ENCODE measurements at places on chromosomes 6 and 20. TPM values are rescaled to one million over a fixed set of nuclear protein-coding genes. Genes with fewer than 3 reads are reported as not detected.

DNA sequence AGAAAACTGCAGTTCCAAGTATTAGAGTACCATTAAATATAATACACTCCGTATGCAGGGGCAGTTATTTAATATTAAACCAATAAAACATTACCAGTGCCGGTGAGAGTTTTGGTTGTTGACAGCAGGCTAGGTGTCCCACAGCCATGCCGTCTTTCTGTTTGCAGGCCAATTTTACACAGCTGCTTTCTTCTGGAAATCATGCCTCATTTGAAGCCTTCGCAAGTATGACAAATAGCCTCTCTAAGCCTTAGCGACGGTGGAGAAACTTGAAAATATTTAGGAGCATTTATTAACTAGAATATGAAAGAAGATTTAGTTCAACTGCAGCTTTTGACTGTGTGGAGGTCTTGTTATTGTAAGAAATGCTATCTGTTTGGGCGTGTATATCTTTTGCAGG lies 226.0 kb downstream of the BMP2 start:
- no peak for DNase-seq
- no peaks in the 10 kb centered on the region for H3K36me3 ChIP-seq
- no peaks in the 10 kb centered on the region for H3K27me3 ChIP-seq
- H3K4me3 ChIP-seq = no peak overlapping the region
- H3K27ac ChIP-seq = no peak overlapping the region
- no peaks in the 10 kb centered on the region for H3K4me1 ChIP-seq

Gene ADGRF4
- not detected for total RNA-seq

Gene IPCEF1
- total RNA-seq = not detected

Gene C4A
- total RNA-seq = 165 TPM

GRCh38 chr6:169638915-169639314 lies 62.9 kb downstream of the WDR27 start:
- H3K36me3 ChIP-seq = peaks cover 8% of the 10 kb centered on the region
- H3K27ac ChIP-seq = no peak overlapping the region
- no peaks in the 10 kb centered on the region for H3K27me3 ChIP-seq
- H3K4me1 ChIP-seq = no peaks in the 10 kb centered on the region
- no peak for DNase-seq
- no peak overlapping the region for H3K4me3 ChIP-seq

GRCh38 chr20:1824834-1825233 lies 70.4 kb upstream of the SIRPA start:
- peaks cover 53% of the 10 kb centered on the region for H3K4me1 ChIP-seq
- H3K27me3 ChIP-seq = no peaks in the 10 kb centered on the region
- H3K27ac ChIP-seq = no peak overlapping the region
- H3K36me3 ChIP-seq = no peaks in the 10 kb centered on the region

GRCh38 chr6:73823046-73823735 lies 127.2 kb downstream of the CD109 start:
- no peaks in the 10 kb centered on the region for H3K36me3 ChIP-seq
- no peak overlapping the region for H3K4me3 ChIP-seq
- H3K27me3 ChIP-seq = no peaks in the 10 kb centered on the region
- no peaks in the 10 kb centered on the region for H3K4me1 ChIP-seq
- no peak for DNase-seq
- H3K27ac ChIP-seq = no peak overlapping the region

DNA sequence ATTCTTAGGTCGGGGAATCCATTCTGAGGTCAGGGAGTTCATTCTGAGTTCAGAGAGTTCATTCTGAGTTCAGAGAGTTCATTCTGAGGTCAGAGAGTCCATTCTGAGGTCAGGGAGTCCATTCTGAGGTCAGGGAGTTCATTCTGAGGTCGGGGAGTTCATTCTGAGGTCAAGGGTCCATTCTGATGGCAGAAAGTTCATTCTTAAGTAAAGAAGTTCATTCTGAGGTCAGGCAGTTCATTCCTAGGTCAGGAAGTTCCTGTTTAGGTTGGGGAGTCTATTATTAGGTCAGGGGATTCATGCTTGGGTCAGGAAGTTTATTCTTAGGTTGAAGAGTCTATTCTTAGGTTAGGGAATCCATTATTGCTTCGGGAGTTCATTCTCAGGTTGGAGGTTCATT lies 16.5 kb upstream of the NXT1 start:
- no peak overlapping the region for H3K4me3 ChIP-seq
- H3K36me3 ChIP-seq = no peaks in the 10 kb centered on the region
- H3K4me1 ChIP-seq = peaks cover 17% of the 10 kb centered on the region
- no peak for DNase-seq
- H3K27me3 ChIP-seq = no peaks in the 10 kb centered on the region

DNA sequence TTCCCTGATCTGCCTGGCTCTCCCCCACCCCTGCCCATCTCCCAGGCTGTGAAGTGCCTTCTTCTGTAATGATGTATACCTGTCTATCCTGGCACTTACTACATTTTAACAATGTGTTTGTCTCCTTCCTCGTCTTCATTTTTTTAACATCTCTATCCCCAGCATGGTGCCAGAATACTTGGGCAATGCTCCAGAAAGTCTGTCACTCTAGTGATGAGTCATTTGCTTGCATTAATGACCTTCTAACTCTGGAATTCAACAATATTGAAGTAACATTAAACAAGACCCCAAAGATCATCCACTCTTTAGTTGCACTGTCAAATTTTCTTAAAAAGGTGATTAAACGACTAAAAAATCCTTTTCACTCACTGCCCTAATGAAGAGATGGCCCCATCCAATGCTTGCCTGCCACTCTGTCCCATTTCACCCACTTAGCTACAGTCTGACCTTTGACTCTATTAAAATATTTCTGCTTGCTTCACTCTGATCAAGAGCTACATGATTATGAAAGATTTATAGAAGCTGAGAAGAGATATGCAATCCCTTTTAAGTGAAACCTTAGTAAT lies 7.7 kb upstream of the KLHL31 start:
- no peak overlapping the region for H3K4me3 ChIP-seq
- no peaks in the 10 kb centered on the region for H3K27me3 ChIP-seq
- no peak overlapping the region for H3K27ac ChIP-seq
- no peaks in the 10 kb centered on the region for H3K36me3 ChIP-seq
- DNase-seq = peak; percentile 71

Gene PGM3
- 231 TPM for total RNA-seq

Gene FAM217B
- 14.3 TPM for total RNA-seq

Gene TBXT
- not detected for total RNA-seq

- H3K36me3 ChIP-seq = no peaks in the 10 kb centered on the region
- H3K27ac ChIP-seq = no peak overlapping the region
- DNase-seq = no peak
- H3K27me3 ChIP-seq = no peaks in the 10 kb centered on the region
- H3K4me3 ChIP-seq = no peak overlapping the region
Observed at GRCh38 chr6:19356692-19357091, 480.5 kb upstream of the ID4 start.

Gene HAO1
- total RNA-seq = not detected

- DNase-seq = peak; percentile 47
- no peak overlapping the region for H3K4me3 ChIP-seq
- no peaks in the 10 kb centered on the region for H3K36me3 ChIP-seq
- no peak overlapping the region for H3K27ac ChIP-seq
Observed at GRCh38 chr20:51318058-51318949, 224.2 kb downstream of the NFATC2 start.

DNA sequence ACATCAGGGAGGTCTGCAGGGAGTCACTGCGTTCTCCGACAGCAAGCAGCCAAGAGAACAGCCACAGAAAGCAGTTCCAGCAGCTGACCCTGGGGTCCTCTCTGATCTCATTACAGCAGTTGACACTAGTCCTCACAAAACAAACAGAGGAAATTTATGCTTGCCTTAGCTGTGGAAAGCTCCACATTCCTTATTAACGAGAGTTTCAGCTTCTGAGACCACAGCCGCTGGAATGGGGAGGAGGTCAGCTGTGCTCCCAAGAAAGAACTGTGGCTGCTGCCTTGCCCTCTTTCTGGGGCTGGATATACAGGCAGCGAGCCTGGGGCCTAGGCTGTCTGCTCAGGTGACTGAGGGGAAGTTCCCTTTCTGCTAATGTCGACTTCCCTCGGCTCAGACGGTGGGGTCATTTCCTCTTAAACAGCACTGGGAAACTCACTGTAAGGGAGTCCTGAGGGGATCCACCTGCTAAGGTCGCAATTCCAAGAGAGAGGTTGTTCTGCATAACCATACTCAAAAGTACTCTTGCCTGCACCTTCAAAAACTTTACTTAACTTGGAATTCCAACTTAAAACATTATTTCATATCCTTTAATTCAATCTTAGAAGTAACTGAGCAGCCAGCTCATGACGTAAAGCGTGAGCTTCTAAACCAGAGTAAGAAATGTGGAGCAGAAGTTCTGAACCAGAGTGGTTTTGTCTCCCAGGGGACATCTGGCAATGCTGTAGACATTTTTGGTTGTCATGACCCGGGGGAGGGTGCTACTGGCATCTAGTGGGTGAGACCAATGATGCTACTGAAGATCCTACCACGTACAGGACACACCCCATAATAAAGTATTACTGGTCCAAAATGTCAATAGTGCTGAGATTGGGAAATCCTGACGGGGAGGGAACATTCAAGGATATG lies 80.3 kb downstream of the BACH2 start:
- no peak overlapping the region for H3K27ac ChIP-seq
- H3K4me3 ChIP-seq = no peak overlapping the region
- H3K27me3 ChIP-seq = no peaks in the 10 kb centered on the region
- peak; percentile 33 for DNase-seq
- H3K36me3 ChIP-seq = no peaks in the 10 kb centered on the region

- no peak overlapping the region for H3K4me3 ChIP-seq
- H3K4me1 ChIP-seq = no peaks in the 10 kb centered on the region
- peaks cover 12% of the 10 kb centered on the region for H3K36me3 ChIP-seq
- no peak overlapping the region for H3K27ac ChIP-seq
Observed at GRCh38 chr6:154907291-154907690, 87.8 kb upstream of the TIAM2 start.

- H3K36me3 ChIP-seq = no peaks in the 10 kb centered on the region
- no peak for DNase-seq
- H3K27me3 ChIP-seq = 0 out of 3 replicates have a peak, but pooled peaks cover 5% of the 10 kb centered on the region
Observed at GRCh38 chr6:6775074-6775473, 186.6 kb downstream of the LY86 start.

Gene FAM135A
- 32.9 TPM for total RNA-seq

Gene EPPIN
- total RNA-seq = not detected

DNA sequence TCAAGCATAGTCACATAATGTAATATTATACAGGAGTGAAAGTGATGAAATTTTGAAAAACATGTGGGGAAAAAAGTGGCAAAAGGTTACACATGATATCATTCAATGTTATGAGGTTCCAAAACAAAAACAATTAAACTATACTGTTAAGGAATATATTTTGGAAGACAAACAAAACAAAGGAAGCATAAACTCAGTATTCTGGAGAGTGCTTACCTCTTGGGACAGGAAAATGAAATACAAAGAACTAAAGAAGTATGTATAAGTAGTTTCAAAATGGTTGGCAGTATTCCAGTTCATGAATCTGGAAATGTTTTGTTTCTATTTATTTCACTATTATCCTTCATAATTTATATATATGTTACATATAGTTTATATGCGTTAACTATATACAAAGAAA lies 213.5 kb downstream of the MOXD1 start:
- no peaks in the 10 kb centered on the region for H3K4me1 ChIP-seq
- no peak overlapping the region for H3K27ac ChIP-seq
- DNase-seq = no peak
- no peaks in the 10 kb centered on the region for H3K36me3 ChIP-seq

GRCh38 chr6:16238057-16238962 lies at the start of gene GMPR:
Gene GMPR, plus strand, starts transcription at chr6:16238587. Its CDS starts 107 bp downstream, at chr6:16238694.
- DNase-seq = no peak
- peaks cover 12% of the 10 kb centered on the region for H3K4me1 ChIP-seq
- H3K36me3 ChIP-seq = no peaks in the 10 kb centered on the region
- H3K27ac ChIP-seq = no peak within 1 kb of the TSS

- no peak overlapping the region for H3K4me3 ChIP-seq
- H3K27me3 ChIP-seq = no peaks in the 10 kb centered on the region
- H3K27ac ChIP-seq = no peak overlapping the region
- DNase-seq = no peak
Observed at GRCh38 chr20:25394996-25395395, 4.4 kb upstream of the ABHD12 start.

Gene ZNF76
- 11.8 TPM for total RNA-seq

- H3K27ac ChIP-seq = no peak overlapping the region
- no peak for DNase-seq
- H3K36me3 ChIP-seq = peaks cover 3% of the 10 kb centered on the region
- H3K4me1 ChIP-seq = peaks cover 26% of the 10 kb centered on the region
Observed at GRCh38 chr6:87210979-87211378, 55.6 kb downstream of the ZNF292 start.

- peaks cover 15% of the 10 kb centered on the region for H3K4me1 ChIP-seq
- peaks cover 4% of the 10 kb centered on the region for H3K27me3 ChIP-seq
- no peak overlapping the region for H3K27ac ChIP-seq
- no peaks in the 10 kb centered on the region for H3K36me3 ChIP-seq
Observed at GRCh38 chr20:24918579-24919566, 30.2 kb upstream of the CST7 start.

Gene SCRT2
- total RNA-seq = not detected

DNA sequence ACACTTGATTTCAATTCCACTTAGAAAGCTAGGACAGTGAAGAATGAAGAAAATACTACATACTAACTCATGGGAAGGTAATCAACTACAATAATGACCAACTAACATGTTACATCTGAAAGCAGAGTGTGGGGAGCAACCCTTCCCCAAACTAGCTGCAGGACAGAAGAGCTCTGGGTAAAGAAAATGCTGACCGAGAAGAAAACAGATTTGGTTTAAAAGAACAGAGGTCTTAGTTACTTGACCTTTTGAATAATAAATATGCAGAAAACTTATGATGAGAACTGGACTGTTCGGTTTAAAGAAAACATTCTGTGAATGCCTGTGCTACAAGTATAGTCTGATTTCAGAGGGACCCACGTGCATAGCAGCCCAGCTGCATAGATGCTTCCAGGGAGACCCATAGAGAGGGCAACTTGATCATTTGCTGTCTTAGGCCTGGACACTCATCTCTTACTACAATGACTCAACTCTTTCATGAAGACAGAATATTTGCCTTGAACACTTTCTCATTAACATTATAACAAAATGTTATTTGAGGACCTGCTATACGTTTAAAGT lies 53.5 kb downstream of the RALGAPA2 start:
- no peaks in the 10 kb centered on the region for H3K36me3 ChIP-seq
- no peak overlapping the region for H3K27ac ChIP-seq
- no peak for DNase-seq
- no peaks in the 10 kb centered on the region for H3K27me3 ChIP-seq
- H3K4me3 ChIP-seq = no peak overlapping the region

Measured in HepG2 (cell line).